GM04504 (cell line): ENCODE measurements at places on chromosomes 1 and 21.

DNA sequence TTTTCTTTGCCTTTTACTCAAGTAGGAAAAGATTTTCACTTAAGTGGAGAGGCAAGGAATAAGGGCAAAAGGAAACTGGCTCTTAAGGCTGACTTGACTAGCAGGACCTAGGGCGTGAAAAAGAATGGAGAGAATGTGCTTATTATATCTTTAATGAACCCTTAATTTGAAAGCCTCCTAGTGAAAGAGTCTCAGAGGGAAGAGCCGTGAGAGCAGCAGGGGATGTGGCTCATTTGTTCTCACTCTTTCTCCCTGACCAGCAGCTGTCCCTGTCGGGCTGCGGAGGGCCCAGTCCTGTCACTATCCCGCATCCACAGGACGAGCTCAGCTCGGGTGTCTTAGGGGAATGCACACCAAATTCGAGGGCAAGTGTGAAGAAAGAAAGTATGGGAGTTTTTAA is 180.1 kb downstream of the EDEM3 start:
- no peak for DNase-seq

DNA sequence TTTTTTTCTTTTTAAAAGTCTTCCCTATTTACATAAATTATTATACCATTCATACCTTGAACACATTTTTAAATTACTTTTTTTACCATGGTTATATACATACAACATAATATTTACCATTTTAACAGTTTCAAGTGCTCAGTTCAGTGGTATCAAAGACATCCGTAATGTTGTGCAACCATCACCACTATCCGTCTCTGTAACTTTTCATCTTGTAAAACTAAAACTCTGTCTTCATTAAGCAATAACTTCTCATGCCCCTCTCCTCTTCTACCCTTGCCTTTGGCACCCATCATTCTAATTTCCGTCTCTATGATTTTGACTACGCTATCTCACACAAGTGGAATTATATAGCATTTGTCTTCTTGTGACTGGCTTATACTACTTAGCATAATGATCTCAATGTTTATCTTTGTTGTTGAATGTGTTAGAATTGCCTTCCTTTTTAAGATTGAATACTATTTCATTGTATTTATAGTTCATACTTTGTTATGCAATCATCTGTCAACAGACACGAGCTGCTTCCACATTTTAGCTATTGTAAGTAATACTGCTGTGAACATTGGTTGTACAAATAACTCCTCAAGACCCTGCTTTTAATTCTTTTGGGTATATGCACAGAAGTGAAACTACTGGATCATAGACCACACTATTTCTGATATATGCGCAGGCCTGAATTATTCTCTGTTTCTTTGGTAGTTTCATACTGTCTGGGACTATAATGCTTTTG is 689.5 kb upstream of the NCAM2 start:
- DNase-seq = no peak

DNA sequence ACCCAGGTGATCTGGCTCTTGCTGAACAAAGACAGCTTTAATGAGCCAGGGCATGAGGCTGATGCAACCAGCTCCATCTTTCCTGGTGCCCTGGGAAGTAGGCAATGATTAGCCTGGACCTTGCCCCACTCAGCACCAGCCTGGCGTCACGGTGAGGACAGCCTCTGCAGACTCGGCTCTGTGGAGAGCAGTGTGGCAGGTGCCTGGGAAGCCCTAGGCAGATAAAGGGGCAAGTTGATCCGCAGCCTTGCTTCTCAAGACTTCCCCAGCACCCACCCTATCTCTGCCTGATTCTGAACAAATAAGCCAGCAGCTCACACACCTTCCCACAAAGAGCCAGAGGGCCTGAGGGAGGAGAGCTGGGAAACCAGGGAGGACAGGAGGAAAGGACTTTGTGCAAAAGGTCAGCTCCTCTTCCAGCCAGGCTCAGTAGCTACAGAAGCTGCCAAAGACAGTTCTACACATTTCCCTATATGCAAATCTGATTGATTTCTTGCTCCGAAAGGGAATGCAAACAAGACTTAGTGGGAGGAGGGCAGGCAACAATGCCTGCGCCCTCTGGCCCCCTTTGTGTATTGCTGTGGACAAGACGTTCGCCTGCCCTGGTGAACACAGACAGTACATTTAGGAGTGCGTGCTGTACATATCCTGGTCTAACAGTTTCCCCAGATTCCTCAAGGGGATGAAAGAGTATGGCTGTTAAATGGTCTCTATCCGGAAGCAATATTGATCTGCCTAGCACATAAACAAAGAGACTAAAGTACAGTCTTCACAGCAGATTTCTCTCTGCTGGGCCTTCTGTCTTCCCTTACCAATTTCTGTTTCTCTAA is 63.8 kb downstream of the BCAR3 start:
- no peak for DNase-seq

GRCh38 chr1:177210071-177210470 is 39.3 kb downstream of the BRINP2 start:
- no peak for DNase-seq

- DNase-seq = peak; percentile 59
Measured at GRCh38 chr1:245986404-245987218, 520.5 kb downstream of the SMYD3 start.
